ENCODE measurements at places on chromosomes 13 and 19.

- DNase-seq = no peak
Measured at GRCh38 chr13:27918041-27918917, 1.5 kb upstream of the PDX1 start.

- DNase-seq = no peak
Measured at GRCh38 chr13:33096886-33097605, 80.8 kb downstream of the KL start.

DNA sequence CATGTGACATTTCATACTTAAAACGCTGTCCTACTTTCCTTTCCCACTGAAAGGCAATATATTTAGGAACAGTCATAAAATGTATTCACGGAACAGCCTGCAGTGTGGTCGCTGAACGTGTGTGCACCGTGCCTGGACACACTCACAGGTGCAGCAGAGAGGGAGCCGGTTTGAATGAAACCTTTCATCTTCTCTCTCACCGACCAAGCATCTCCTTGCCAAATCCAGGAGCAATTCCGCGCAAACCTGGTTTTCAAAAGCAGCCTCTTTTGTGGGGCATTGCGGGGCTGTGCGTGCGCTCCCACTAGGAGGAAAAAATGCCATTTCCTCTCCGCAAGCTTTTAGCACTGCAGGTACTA is 1.0 kb downstream of the DCLK1 start:
- no peak for DNase-seq

- DNase-seq = no peak
Measured at GRCh38 chr13:91768746-91769145, 370.3 kb downstream of the GPC5 start.

DNA sequence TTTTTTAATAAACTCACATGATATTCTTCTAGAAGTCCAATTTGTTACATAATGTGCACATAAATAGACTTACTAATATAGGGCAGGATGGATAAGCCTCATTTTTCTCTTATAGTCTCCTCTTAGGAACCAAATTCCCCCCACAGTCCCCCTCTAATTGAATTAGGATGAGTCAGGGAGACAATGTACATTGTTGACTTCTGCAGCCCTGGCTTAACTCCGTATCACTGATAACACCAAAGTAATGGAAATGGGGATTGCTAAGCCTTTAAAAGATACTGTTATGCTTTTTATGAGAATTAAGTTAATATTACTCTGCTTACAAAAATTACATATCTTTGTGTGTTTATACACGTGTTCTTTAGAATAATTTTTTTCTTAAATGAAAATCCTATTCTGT is 5.1 kb upstream of the PCDH9 start:
- DNase-seq = no peak

GRCh38 chr19:38022791-38023670 is 116.0 kb downstream of the SIPA1L3 start:
- no peak for DNase-seq

- no peak for DNase-seq
Measured at GRCh38 chr19:35144600-35145436, 1.8 kb downstream of the FXYD7 start.

GRCh38 chr19:8515317-8515716 is 1.4 kb upstream of the ZNF414 start:
- DNase-seq = no peak

DNA sequence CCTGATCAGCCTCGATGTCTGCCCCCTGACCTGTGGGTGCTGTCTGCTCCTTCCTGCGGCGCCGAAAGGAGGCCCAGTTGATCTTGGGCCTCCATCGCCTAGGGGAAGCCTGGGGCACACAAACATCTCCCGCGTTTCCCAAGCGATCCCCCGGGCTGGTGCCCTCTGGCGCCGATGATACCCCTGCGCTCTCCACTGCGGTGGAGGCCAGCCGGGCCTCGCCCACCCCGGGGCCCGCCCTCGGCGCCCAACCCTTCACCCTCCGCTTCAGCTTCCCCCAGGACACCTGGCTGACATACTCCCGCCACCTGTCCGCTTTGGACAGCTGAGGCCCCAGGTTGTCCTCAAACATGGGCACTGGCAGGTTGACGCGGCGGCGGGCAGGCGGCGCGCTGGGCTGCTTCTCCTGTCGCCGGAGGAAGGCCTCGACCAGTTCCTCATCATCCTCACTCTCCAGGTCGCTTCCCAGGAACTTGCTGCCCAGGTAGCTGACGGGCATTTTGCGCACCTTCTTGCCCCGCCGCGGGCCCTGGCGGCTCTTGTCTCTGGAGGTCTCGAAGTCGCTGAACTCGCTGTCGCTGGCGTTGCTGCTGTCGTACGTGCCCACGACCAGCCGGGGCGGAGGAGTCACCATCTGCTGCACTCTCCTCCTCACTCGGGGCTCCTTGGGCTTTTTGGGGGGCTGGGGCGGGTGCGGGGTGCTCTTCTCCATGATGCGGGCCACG is 1.3 kb downstream of the CCDC8 start:
- no peak for DNase-seq

DNA sequence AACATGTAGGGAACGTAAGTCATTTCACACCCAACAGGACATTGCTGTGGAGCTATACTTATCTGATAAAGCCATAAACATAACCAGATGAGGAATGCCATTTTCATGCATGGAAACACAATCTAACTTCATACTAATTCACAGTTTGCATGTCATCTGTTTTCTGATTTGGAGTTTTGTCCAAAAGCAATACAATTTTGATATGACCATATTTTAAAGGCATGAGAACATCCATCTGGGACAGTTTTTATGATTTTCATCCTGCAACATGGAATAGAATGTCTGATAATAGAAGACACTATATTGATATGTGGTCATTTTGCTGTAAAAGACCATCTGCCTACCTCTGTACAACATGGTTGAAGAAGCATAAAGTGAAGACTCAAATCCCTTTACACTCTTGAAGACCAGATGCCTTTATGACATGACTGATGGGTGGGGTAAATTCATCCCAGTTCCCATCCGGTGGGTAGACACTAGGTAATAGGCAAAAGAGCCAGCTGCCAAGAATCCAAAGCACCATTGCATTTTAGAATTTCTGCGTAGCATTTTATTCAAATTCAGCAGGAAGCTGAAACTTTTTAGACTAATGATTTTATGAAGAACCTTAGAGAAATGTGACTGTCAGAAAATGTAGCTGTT is 309.8 kb downstream of the LMO7 start:
- no peak for DNase-seq

GRCh38 chr13:24035411-24035810 is 125.1 kb upstream of the SPATA13 start:
- no peak for DNase-seq

DNA sequence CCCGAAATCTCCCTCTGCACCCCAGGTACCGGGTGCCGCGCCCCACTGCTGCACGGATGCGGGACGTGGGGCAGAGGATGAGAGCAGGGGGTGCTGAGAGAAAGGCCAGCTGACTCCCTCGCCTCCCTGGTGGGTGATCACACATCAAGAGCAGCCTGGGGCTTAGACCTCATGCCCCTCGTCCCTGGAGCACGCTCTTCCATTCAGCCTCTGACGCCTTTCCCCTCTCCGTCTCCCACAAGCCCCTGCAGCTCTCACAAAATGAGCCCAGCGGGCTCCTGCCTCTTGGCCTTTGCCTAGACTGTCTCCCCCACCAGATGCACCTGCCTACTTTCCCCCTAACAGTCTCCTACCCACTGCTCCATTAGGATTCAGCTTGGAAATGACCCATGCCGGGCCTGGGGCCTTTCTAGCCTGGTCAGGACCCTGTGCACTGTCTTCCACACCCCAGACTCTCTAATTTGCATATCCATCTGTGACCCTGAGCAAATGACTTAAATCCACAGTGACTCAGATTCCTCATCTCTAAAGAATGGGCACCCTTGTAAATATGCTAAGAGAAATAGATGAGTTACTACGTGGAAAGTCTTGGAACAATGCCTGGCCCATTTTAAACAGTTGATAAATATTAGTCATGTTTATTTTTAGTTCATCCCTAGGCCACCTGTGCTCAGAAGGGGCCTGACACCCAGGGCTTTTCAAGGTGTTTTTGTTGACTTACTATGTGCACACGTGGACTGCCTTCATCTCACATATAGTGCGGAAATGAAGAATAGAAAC is 582 bp upstream of the PTPRH start:
- no peak for DNase-seq

- no peak for DNase-seq
Measured at GRCh38 chr19:32573492-32573794, 7.5 kb upstream of the PDCD5 start.

- DNase-seq = no peak
Measured at GRCh38 chr19:34985249-34986022, 14.7 kb upstream of the GRAMD1A start.

DNA sequence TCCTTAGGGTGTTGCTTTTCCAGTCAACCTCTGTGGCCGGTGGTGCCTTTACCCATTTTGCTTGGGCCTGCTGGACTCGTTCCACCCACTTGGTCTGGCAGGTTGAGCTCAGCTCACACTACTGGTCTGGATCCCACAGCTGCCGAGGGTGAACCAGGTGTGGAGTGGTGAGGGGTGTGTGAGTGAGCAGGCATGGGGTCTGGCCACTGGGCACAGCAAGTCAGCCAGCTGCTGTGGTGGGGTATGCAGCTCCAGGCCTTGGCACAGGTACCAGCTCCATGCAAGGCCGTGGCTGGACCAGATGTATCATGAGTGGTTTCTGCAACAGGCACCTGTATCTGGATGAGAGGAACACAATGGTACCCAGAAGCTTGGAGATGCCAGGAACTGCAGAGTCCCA is 277.6 kb upstream of the KLHL1 start:
- no peak for DNase-seq

DNA sequence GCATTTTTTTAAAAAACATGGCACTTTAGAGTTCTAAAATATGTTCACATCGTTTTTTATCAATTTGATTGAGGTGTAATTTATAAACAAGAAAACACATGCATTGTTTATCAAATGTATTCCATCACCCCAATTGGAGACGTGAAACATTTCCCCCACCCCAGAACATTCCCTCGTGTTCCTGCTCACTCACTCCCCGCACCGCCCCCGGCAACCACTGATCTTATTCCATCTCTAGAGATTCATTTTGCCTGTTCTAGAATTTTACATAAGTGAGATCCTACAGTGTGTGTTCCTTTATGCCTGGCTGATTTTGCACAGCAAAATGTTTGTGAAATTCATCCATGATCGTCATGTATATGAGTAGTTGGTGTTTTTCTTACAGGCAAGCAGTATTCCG is 50.5 kb upstream of the KCTD15 start:
- no peak for DNase-seq

GRCh38 chr13:73714522-73714921 is 419.7 kb downstream of the KLF12 start:
- no peak for DNase-seq

DNA sequence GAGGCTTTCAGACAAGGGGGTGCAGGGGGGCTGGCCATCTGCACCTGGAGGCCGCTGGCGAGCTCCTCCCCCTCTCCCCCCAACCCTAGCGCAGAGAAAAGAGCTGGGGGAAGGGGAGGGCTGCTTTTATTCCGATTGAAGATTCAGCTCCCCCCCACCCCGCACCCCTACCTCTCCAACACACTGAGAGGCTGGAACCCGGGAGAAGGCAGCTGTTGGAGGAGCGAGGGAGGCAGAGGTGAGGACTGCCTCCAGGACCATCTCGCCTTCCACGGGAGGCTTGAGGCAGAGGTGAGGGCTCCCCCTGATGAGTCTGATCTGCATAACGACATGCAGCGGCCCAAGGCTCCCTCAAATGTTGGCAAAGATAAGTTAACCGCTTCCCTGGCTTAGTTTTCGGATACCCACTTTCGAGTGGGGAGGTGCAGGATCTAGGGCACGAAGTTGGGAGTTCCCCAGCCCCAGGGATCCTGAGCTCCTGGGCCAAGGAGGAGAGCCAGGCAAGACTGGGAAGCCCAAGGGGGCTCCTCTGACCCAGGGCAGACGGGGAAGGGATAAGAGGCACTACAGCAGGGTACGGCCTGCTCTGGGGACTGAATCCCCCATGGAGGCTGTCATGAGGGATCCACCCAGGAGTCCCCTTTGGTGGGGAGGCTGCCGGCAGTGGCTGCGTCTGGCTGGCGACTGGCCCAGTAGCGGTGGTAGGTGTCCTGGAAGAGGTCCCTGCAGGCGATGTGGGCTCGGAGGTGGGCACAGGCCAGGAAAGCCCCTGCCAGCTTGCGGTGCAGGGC is 1.2 kb upstream of the NUMBL start:
- DNase-seq = peak; percentile 12

DNA sequence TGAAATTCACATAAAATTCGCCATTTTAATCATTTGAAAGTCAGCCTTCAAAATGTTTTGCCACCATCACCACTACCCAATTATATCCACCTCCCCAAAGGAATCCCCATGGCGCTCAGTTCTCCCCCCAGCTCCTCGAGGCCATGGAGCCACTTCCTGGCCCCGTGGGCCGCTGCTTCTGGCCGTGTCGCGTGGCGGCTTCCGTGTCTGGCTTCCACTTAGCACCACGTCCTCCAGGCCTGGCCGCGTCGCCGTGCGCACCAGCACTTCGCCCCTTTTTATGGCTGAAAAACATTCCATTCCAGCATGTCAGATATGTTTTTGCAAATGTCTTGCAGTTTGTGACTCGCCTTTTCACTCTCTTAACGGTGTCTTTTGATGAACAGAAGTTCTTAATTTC is 46.7 kb upstream of the DCUN1D2 start:
- DNase-seq = no peak

GRCh38 chr19:45882652-45883585 is 3.0 kb downstream of the IRF2BP1 start:
- peak; percentile 69 for DNase-seq

- no peak for DNase-seq
Measured at GRCh38 chr13:23654111-23655110, 84.2 kb downstream of the TNFRSF19 start.

DNA sequence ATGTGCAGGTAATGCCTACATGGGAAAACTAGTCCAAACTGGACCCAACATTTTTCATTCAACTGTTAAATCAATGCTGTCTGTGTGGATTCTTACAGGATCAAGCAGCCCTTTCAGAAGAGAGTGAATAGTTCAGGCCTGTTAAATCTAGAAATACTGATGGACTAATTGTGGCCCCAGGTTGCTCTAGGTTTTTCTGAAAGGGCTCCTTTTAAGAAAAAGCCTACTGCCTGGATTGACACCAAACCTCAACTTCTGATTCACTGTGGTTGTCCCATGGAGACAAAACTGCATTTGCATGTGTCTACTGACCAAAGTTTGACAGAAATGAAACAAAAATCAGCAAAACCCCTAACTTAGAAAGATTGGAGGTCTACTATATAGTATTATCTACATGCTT is 437.0 kb downstream of the KLF12 start:
- no peak for DNase-seq

DNA sequence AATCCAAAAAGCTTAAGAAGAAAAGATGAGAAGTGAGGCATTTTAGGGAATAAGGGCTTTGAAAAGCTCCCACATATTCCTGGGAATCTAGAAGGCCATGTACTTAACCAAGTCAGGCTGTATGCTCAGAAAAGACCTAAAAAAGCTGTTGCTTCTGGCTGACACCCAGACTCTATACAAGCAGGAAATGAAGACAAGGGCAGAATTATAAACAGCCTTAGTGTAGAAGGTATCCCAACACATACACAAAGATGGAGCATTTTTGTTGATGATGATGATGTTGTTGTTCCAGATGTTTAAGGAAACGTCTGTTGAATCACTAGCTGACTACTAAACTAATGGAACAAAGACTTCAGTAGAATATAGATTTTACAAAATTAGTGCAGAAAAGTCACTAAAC is 26.1 kb upstream of the N4BP2L1 start:
- DNase-seq = no peak

GRCh38 chr13:36862002-36862685 is 43.1 kb downstream of the RFXAP start:
- DNase-seq = no peak
